ENCODE measurements at places on chromosomes 4 and X. TPM values are rescaled to one million over a fixed set of nuclear protein-coding genes. Genes with fewer than 3 reads are reported as not detected.

CABS1 gene
- total RNA-seq, result not detected

MAGEA11 gene
- not detected for total RNA-seq

TGIF2LX gene
- total RNA-seq, result not detected

NPY1R gene
- total RNA-seq, result 30.8 TPM

CYTL1 gene
- not detected for total RNA-seq

FATE1 gene
- total RNA-seq, result not detected

PCDH11X gene
- 2.4 TPM for total RNA-seq

GAB3 gene
- 0.95 TPM for total RNA-seq

NUDT10 gene
- total RNA-seq, result 0.80 TPM

SLC25A14 gene
- 11.1 TPM for total RNA-seq

UCP1 gene
- not detected for total RNA-seq

SH2D1A gene
- not detected for total RNA-seq

CTPS2 gene
- 8.7 TPM for total RNA-seq

DNA sequence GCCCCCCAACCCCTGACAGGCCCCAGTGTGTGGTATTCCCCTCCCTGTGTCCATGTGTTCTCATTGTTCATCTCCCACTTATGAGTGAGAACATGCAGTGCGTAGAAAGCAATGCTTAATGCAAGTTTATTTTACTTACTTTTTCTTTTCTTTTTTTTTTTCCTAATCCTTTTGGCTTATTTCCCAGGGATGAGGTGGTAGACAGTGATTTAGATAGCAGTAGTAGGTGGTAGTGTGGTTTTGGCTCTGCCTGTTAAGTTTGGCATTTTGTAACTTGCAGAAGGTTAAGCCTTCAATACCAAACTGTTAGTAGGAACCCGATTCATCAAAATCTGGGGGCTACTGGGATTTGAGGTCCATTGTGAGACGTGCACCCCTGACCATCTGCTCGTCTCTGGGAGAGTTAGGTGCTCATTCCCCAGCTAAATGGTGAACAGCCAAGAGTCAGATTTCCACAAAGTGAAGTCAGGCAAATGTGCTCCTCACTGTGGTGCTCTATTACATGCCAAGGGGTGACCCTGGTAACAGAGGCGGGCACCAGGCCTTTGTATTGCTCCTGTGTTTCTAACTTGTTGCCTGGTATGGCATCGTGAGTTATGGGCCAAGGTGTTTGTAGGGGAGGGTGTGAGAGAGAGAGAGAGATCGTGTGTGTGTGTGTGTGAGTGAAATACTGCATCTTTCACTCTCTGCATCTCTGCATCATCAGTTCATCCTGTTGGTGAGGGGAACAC lies 70.3 kb downstream of the PHOX2B start:
- no peak for DNase-seq

GRCh38 chrX:132843363-132843762 lies 115.1 kb downstream of the HS6ST2 start:
- no peak for DNase-seq

DNA sequence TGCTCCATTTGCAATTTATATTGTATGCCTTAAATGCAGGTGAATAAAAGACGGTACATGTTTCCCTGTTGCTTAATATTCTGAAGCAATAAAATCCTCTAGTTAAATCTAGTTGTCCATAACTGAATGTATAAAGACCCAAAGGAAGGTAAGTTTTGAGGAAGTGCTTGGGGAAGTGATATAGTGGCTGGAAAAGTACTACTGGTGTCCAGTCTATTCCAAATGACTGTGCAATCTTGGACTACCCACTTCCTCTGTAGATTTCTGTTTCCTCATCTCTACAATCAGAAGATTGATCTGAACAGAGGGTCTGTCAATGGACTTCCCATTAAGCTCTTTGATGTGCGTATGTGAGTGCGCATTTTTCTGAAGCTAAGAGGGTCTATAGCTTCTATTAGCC lies 17.0 kb downstream of the SNCA start:
- no peak for DNase-seq

- no peak for DNase-seq
Observed at GRCh38 chr4:73396993-73397972, 6.8 kb upstream of the ALB start.

DNA sequence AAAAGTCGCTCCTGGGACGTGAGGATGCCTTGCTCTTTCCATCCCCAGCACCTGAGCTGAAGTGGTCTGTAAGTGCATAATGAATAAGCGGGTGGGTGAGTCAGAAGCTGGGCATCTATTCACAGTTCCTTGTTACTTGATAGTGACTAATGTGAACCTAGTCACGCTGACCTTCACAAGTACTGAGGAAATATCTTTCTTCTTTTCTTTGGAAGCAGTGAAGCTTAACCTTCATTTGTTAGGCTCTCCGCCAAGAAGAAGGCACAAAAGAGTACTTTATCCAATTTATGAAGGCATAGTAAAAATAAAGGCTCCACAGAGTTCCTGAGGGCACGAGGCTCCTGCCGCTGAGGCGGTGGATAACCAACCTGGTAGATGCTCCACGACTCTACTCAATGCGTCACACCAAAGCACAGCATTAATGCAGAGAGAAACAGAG lies 475.7 kb upstream of the SLIT2 start:
- no peak for DNase-seq

GRCh38 chr4:152513078-152513477 lies 22.8 kb downstream of the FBXW7 start:
- DNase-seq, result no peak

- DNase-seq, result no peak
Observed at GRCh38 chr4:105154576-105154975, 7.9 kb downstream of the TET2 start.

GRCh38 chr4:52054254-52054653 lies 3.1 kb downstream of the SPATA18 start:
- no peak for DNase-seq

- DNase-seq, result no peak
Observed at GRCh38 chrX:17374619-17375366, at the start of gene NHS. NHS (plus strand) TSS chrX:17375200; CDS start chrX:17375758, 558 bp downstream.

- DNase-seq, result no peak
Observed at GRCh38 chr4:38618505-38618904, 45.5 kb upstream of the KLF3 start.

DNA sequence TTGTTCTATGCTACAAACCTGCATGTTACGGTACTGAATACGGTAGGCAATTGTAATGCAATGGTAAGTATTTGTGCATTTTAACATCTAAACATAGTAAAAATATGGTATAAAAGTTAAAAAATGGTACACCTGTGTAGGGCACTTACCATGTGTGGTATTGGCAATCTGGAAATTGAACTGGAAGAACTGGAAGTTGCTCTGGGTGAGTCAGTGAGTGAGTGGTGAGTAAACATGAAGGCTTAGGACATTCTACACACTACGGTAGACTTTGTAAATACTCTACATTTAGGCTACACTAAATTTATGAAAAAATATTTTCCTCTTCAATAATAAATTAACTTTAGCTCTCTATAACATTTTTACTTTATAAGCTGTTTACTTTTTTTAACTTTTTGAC lies 78.9 kb downstream of the RRAGB start:
- DNase-seq, result no peak

DNA sequence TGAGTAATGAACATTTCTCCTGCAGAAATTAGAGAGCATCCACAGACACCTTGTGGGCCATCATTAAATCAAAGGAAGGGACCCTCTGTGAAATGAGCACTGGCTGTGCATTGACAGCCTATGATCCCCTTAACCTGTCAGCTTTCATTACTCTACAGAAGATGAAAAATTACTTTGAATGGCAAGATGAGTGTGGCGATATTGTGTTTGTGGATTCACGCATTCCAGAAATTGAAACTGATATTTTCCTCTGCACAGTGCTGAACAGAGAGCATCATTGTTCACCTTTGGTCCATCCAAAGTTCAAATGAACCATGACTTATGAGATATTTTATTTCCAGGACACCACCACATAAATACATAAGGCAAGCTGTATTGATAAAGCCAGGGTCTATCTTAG lies 374.8 kb upstream of the ANXA10 start:
- DNase-seq, result no peak

DNA sequence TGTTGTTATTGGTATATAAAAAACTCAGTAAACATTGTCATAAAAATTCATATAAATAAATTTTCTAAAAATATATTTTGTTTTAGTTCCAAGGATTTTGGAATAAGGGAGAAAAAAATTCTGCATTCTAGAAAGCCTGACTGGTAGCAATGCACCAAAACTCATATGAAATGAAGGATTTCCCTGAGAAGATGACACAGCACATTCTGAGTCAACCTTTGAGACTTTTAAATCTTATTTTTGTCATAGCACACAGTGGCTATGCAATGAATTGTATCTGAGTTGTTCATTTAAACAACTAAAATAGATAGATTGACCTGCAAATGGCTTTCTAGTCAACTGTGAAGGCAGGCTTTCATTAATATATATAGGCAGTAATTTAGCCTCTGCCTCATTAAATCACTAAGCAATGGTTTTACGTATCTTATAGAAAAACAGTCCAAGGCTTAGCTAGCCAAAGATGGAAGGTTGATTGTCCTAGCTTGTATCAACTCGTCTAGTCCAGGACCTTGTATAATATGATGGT lies 239.1 kb upstream of the NEIL3 start:
- DNase-seq, result no peak

- no peak for DNase-seq
Observed at GRCh38 chr4:141711211-141711610, 74.8 kb downstream of the IL15 start.

GRCh38 chrX:53163436-53163835 lies 61.6 kb downstream of the KDM5C start:
- DNase-seq, result no peak

GRCh38 chrX:68842351-68842750 lies 13.5 kb downstream of the EFNB1 start:
- no peak for DNase-seq

DNA sequence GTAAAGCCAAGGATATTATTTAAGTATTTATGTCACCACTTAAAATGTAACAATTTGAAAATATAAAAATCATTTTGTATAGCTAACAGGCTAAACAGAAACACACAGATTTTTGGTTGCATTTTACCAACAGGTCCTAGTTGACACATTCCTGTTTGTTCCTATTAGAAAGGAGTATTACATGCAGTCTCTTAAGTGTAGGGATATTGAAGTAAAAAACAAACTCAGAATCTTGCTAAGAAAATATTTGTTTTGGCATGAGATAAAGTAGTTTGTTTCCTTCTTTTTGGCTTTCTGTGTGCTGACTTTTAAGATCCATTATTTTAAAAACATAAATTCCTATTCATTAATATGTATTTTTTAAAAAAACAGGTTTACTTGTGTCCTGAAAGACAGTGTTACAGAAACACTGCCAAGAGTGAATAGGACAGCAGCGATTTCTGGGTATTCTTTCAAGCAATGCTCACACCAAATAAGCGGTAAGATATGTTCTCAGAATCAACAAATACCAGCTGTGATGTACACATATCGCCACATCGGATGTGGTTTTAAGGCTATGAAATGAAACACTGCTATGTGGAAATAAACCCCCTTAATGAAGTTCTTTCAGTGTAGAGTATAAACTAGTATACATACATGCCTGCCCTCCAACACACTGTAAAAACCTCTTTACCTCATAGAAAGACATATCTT lies 6.9 kb downstream of the F11 start:
- DNase-seq, result no peak

- no peak for DNase-seq
Observed at GRCh38 chrX:349196-349595, 30.6 kb upstream of the GTPBP6 start.

All from suprapubic skin (tissue), 4 donors.